ENCODE measurements at places on chromosomes 13 and 19. TPM values are rescaled to one million over a fixed set of nuclear protein-coding genes. Genes with fewer than 3 reads are reported as not detected.

DNA sequence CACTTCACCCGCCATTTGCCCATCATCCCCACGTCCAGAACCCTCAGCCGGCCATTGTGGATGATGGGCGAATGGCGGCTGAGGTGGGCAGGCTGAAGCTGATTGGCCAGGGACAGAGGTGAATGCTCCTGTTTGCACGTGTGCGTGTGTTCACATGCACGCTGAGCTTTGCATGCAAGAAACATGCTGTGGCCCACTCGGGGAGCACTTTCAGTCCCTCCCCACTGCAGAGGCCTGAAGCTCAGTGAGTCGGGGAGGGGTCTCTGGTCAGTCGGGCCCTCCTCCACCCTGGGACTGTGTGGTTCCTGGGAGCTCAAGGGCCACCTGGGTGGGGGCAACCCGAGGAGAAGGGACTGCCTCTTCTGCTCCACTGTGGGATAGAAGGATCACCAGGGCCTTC lies 24.9 kb downstream of the CEBPA start:
- DNase-seq: no peak

The KIR2DL1 gene
- total RNA-seq: not detected

DNA sequence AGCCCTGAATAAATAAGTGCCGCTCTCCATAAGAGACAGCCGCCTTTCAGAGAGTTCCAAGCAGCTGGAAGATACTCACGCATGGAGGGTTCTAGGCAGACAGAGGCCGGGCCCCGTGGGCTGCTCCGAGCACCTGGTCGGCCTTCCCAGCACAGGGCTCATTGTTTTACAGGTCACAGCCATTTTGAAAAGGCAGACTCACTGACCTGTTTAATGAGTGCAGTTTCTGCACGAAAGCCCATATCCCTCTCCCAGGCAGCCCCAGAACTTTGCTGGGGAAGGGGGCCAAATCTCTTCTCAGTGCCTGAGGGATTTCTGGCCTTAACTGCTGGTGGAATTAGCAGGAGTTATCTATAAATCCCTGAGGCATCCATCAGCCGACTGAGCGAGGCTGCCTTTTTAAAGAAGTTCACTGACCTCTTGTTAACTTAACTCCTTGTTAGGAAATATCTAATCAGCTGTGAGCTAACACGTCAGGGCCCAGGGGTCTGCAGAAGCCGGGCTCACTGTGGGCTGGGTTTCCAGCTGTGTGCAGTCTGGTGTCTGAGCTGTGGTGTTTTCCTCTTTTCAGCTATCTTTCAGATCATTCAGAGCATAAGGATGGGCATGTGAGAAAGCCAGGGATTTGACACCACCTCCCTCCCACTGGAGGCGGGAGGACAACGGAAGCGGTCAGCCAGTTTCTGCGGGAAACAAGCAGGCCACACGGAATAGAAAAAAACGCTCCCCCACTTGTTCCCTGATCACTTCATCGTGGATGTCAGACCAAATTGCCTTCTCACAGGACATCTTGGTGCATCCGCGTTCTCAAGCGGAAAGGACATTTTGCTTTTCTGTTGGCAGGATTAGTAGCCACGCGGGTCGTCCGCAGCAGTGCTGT lies 23.3 kb downstream of the SERP2 start:
- no peak for DNase-seq

GRCh38 chr13:53098455-53098854 lies 69.8 kb downstream of the OLFM4 start:
- no peak for DNase-seq

DNA sequence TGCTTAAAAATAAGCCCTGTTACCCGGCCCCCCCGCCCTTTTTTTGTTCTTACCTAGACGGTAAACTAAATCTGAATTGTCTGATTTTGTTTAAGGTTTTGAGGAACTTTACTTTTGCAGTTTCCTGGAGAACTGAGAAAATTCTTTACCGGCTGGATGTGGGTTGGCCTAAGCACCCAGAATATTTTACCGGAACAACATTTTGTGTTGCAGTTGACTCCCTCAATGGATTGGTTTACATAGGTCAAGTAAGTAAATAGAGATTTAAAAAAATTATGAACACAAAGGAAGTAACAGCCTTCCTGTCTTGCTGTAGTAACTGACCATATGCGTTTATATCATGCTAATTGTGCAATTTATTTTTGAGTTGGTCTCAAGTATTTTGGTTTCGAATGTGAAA lies 785 bp downstream of the NHLRC3 start:
- no peak for DNase-seq

DNA sequence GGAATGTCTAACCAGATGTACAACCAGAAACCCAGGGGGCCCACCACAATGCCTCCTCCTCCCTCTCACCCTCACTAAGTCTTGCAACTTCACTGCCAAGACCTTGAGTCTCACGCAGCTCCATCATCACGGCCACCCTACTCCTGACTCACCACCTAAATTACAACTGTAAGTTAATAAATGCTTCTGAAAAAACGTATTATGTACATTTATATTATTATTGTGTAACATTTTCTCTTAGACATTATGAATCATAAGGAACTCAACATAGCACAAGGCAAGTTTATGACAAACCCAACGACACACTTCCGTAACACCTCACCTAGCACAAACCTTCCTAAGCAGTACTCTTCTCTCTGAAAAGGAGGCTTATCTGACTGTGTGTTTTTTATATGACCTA lies 20.7 kb downstream of the MIPEP start:
- DNase-seq: no peak

GRCh38 chr19:40254714-40255418 lies 28.4 kb upstream of the CCNP start:
- DNase-seq: no peak

The ACER1 gene
- total RNA-seq: not detected

DNA sequence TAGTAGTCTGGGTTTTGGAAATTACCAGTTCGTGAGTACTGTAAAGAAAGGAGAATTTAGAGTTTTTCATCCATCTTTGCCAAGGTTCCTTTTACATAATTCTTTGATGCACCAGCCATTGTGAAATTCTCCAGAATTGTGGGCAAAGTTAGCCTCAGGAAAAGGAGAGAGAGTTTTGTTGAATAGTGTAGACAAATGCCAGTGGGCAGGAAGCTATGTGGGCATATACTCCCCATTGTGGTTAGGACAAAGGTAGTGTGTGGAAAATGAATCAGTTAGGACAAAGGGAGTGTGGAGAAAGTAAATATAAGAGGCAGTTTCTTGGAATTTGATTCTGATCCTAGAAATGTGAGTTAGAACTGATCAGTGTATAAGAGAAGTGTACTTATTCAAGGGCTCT lies 67.9 kb downstream of the PCCA start:
- peak; percentile 3 for DNase-seq

Measured in endothelial cell of umbilical vein (primary cell).